Suppressor macrophage treated with lipopolysaccharide for 1 hour (primary cell): ENCODE measurements at places on chromosomes 5 and 9.

DNA sequence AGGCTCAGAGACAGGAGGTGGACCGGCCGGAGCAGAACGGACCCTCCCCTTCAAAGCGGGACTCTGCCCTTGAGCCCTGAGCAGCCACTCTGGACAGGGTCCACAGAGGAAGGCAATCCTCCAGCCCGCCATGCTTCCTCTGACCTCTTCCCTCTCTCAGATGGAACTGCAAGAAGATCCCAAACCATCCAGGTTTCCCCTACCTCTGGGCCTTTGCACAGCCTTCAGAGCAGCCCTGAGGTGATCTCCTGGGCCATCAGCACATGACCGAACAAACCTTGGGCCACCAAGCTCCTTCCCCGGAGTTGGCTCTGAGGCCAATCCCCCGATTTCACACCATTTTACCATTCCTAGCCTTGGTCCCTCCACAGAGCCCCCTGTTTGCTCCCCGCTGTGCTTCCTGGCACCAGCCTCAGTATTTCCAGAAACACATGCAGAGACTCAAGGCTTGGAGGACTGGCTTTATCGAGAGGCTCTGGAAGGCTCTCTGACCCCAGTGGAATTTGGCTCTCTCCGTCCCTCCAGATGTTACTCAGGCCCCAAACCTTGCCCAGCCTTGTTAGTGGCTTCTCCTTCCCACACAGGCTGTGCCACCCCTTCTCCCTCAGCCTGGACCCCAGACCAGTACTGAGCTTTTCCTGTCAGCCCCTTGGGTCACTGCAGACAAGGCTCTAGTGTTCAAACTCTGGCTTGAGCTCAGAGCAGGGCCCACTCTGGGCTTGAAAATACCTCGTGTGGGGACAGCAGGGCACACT, 48.6 kb upstream of the KCNMB1 start:
- DNase-seq: no peak

GRCh38 chr5:155091768-155092717, 78.5 kb downstream of the KIF4B start:
- DNase-seq: peak; percentile 7

- no peak for DNase-seq
These were observed 18.9 kb downstream of the IPPK start for GRCh38 chr9:92650839-92651621.

GRCh38 chr9:132712753-132713152, 42.5 kb downstream of the GTF3C4 start:
- DNase-seq: no peak

- DNase-seq: peak; percentile 91
These were observed 3.0 kb upstream of the DNAJB5 start for GRCh38 chr9:34986540-34987047.

GRCh38 chr9:127263664-127264063, 910 bp upstream of the GARNL3 start:
- DNase-seq: no peak
